Globus pallidus (tissue), 1 donor: ENCODE measurements at places on chromosomes 7 and 10.
A peak's percentile ranks its signal among the peaks of the same experiment; 100 is the strongest.

- no peak for DNase-seq
These were observed 245.0 kb downstream of the MGMT start for GRCh38 chr10:129712000-129712399.

GRCh38 chr7:30411897-30412296 lies 66.7 kb downstream of the NOD1 start:
- DNase-seq: no peak

- peak; percentile 70 for DNase-seq
These were observed 327.3 kb upstream of the NRP1 start for GRCh38 chr10:33661580-33662336.

GRCh38 chr10:112383325-112383724 lies 9.4 kb downstream of the ACSL5 start:
- DNase-seq: no peak

DNA sequence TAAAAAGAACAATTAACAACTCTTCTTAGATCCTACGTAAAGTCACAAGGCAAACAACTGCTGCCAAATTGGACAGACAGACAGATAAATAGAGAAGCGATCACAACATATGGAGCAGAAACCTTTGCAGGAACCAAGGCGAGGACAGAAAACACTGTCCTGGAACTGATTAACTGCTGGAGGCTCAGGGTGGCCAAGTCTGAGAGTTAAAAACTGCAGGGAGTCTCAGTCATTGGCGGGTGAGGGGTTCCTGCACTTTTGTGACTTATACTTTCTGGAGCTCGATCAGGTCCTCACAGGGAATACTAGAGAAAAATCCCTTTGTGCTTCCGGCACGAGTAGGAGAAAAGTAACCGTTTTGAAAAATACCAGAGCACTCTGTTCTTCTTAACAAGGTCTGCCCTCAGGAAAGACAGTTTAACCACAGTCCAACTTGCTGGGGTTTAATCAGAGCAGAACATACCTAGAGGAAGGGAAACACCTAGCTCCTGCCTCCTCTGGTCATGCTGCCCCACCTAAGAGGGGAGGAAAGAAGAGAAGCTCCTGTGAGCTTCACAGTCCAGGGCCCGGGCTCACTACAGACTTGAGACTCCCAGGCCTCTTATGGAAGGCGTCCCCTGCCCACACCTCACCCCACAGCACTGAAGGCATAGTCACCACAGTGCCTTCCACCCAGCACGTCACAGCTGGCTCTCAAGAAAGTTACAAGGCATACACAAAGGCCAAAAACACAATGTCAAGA lies 74.9 kb downstream of the LARP4B start:
- no peak for DNase-seq

GRCh38 chr7:12619461-12620069 lies 49.0 kb downstream of the SCIN start:
- no peak for DNase-seq

DNA sequence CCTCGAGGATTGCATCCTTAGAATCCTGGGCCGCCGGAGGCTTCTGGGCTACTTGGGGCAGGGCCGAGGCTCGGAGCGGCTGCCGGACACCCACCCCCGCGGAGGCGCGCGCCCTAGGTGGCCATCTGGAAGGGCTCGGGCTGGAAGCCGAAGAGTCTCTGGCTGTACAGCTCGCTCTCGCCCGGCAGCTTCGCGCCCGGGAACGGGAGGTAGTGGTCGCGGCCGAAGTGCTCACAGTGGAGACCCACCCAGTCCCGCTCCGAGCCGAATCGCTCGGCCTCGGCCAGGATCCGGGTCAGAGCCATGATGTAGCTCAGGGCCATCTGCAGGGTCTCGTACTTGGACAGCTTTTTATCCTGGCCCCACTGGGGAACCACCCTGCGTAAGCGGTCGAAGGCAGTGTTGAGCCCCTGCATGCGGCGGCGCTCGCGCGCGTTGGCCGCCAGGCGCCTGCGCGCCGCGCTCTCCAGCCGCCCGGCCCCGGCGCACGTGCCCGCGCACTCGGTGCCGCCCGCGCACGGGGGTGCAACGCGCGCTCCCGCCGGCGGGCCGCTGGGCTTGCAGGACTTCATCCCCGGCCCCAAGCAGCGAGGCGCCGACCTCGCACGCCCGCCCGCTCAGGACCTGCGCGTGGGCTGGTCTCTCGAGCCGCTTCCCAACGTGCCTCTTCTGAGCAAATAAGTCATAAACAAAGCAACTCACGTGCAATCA lies 652 bp downstream of the ATOH7 start:
- peak; percentile 75 for DNase-seq

DNA sequence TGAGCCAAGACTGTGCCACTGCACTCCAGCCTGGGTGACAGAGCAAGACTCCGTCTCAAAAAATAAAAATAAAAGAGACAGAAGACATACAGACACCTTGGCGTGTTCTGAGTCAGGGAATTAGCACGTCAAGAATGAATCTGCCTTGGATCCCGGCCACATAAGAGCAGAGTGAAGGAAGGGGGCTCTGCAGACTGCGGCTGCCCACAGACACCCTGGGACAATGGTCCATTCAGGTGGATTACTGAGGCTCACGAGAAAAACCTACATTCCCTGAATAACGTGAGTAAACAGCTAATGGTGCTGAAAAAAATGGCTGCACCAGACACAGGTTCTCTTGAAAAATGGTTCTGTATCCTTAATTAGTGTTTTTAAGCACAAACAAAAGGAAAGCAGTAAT lies 100.1 kb upstream of the FGFR2 start:
- DNase-seq: no peak

- DNase-seq: no peak
These were observed 14.1 kb upstream of the LAMB1 start for GRCh38 chr7:108016841-108017775.

DNA sequence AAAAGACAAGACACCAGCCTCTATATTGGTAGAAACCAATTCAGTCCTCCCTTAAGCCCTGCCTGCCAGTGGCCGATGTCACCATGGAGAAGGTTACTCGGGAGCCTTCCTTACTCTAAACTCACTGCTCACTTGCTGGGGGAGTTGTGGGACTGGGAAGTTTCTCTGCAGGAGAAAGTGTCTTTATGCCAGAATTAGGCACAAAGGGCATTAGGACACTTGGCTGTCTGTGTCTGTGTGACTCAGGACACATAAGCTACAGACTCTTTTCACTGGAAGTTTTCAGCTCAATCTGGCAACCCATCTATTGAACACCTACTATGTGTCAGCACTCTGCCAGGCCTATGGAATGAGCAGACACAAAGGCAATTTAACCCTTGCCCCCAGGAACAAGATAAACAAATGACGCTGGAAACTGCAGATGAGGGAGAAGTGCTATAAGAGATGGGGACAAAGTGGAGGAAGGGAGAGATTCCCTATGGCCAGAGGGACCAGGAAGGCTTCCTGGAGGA lies 49.5 kb upstream of the CACUL1 start:
- no peak for DNase-seq

DNA sequence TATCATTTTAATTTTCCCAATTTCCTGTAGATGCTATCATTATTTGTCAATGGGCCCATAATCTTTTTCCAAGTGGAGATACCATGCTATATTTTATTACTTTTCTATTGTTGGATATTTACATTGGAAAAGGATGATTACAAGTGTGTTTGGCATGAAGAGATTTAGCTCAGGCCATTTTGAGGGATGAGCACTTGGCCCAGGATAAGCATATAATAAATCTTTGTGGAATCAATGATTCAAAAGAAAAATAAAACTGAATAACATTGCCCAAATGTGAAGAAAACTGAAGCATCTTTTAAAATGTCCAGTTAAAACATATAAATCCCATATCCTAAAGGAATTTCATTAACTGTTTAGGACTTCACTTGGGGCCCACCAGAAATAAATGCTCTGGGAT lies 260.9 kb upstream of the BMPER start:
- no peak for DNase-seq

- DNase-seq: no peak
These were observed 9.1 kb downstream of the CELF2 start for GRCh38 chr10:11026773-11027172.

DNA sequence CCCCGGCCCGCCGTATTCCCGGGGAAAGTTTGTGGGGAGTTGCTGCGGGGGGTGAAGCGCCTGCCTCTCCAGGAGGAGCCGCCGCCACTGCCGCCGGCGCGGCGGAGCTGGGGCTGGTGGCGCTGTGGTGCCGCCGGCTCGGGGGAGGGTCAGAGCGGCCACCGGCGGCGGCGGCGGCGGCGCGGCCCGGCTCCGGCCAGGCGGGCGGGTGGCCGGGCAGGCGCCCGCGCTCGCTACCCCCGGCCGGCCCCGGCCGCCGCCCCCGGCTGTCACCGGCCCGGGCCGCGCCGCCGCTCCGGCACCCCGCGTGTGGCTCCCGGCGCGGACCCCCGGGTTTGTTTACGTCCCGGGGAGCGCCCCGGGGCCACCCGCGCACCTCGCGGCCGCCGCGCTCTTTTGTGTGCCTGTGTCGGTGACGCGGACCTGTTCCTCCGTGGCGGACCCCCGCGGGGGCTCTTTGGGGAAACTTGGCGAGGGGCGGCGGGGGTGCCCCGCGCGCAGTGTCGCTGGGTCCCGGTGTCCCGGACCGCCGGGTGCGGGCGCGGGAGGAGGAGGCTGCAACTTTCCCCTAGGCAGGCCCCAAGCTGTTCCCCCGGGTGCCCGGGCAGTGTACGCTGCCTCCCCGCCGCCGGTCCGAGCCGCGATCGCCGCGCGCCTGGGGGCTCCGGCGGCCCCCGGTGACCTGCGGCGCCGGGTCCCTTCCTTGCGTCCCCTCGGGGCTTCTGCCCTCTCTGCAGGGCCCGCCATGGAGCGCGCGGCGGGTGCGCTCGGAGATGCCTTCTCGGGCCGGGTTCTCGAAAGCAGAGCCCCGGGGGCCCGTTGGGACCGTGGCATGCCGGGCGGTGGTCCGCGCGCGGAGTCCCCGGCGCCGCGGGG lies 593 bp upstream of the CUX1 start:
- DNase-seq: peak; percentile 49

GRCh38 chr10:110651044-110651958 lies 7.2 kb downstream of the RBM20 start:
- no peak for DNase-seq

GRCh38 chr7:34313289-34313688 lies 344.7 kb upstream of the NPSR1 start:
- no peak for DNase-seq

DNA sequence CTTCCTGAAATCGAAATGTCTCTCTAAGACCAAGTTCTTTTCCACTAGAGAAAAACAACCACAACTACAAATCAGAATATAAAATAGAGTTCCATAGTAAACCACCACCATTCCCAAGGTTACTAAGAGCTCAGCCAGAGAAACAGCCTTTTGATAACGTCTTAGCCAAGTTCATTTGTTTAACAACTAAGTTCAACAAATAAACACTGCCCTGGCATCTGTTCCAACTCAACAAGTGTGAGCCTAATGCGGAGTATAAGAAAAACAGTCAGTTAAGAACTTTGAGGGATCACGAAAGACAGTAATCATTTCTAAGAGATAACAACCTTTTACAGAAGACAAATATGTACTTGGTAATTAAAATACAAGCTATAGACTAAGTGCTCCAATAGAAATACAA lies 77.3 kb downstream of the CALD1 start:
- DNase-seq: no peak

GRCh38 chr10:74967911-74968666 lies 141.7 kb downstream of the KAT6B start:
- DNase-seq: no peak

GRCh38 chr10:114479307-114479706 lies 75.0 kb upstream of the AFAP1L2 start:
- no peak for DNase-seq

- no peak for DNase-seq
These were observed 83.8 kb downstream of the ABCA13 start for GRCh38 chr7:48255046-48255445.

DNA sequence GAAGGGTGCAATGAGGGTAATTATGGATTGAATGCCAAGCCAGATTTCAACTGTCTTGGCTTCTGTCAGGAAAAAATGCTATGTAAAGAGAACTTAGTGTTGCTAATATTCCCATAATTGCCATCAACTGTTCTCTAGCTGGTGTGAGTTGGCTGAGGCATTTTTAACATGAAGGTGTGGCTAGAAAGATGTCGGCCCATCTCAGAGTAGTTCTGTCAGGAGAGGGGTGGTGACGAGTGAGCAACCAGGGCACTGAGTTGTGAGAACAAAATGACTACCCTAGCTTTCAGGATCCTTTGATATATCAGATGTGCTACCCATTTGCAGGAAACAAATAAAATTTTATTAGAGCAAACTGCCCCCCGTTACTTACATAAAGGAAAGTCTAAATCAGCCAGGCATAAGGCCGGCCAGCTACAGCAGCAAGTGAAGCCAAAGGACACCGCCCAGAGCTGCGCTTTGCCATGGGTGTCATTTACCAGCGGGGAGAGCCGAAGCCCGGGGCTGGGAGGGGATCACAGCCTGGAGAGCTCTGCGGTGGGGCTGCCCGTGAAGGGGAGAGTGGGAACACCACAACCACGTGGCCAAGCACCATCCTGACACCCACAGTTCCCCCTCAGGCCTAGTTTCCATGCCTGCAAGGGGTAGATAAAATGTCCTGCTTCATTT lies 141.4 kb downstream of the ICA1 start:
- DNase-seq: no peak

DNA sequence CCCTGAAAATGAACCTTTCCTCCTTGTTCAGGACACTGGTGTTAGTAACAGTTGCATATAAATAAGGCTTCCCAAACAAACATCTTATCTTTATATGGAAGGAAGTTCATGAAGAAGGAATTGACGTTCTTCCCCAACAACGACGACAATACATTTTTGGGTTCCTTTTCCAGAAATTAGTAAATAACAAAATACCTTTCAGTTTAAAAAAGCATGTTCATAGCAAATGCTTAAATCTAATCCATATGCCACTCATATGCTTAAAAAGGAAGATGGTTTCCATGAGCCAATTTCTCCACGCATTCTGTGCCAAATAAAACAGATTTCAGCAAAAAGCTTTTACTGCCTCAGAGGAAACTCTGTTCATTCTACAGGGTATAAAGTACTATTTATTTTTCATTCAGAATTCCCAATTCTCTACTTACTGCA lies 182.6 kb downstream of the COBL start:
- DNase-seq: no peak

DNA sequence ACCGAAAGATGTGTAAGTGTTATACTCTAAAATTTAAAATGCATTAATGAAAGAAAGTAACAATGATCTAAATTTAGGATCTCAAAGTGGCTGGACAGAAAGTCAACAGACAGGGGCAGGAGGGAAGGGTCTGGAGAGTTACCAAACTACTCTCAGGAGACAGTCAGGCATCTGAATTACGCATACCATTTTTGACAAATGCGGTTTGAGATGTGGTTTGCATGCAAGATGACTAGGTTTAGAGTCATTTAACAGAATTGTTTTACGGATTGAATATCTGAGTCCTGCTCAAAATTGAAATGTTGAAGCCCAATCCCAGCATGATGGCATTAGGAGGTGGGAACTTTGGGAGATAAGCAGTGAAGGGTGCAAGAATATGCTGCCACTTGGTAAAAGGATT lies 314.1 kb downstream of the WDR11 start:
- no peak for DNase-seq

DNA sequence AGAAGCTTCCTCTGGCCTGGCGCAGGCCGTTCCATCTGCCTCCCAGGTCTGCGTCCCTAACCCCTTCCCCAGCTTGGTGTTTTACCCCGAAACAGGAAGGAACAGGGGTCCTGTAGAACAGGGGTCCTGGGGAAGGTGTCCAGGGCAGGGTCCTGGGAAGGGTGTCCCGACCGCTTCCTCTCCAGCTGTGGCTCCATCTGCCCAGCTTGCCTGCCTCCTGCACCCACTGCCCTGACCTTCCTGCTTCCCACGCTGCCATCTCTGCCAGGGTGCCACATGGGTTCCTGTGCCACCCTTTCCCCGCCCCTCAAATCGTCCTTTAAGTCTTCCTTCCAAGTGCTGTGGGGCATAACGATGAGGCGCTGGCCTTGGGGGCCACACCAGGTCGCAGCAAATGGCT lies 32.4 kb downstream of the WDR86 start:
- no peak for DNase-seq

- peak; percentile 97 for DNase-seq
These were observed 162.4 kb downstream of the COBL start for GRCh38 chr7:51154201-51154600.
